ENCODE measurements at places on chromosomes 6 and 20.

DNA sequence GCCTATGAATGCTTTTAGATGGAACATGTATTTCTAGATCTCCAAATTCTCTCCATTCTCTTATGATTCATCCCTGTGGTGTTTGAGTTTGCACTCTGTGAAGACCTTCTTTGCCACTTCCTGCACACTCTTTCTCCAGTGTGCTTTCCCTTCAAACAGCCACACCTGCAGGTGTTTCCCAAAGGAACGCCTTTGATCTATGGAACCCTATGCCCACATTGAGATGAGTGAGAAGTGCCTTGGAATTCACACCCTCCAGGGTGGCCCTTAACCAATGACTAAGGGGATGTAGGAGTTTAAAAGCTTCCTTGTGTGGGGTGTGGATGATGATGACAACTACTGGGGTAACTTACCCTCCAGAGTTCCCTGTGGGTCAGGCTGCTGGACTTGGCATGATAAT, 570.1 kb downstream of the DHX35 start:
- DNase-seq: no peak

GRCh38 chr6:29748391-29749307, 25.4 kb downstream of the HLA-F start:
- DNase-seq: peak; percentile 92

DNA sequence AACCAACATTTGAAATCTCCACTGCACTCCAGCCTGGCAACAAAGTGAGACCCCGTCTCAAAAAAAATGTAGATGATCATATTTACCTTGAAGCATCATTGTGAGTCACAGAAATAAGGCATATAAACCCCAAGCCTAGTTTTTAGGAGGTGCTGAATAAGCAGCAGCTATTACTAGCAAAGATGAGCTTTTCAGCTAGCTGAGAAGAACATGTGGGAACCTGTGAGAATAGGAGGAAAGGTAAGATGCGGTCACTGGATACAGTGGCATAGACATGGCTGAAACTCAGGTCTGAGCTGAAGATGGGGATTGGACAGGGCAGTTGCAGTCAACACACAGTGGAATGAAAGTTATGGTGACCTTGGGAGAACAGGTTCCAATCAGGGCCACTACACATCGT, 284.3 kb upstream of the IRAK1BP1 start:
- no peak for DNase-seq

GRCh38 chr6:85418059-85418458, 31.8 kb upstream of the NT5E start:
- no peak for DNase-seq

GRCh38 chr20:1625083-1625690, 5.4 kb upstream of the SIRPB1 start:
- DNase-seq: no peak

- no peak for DNase-seq
These were observed 89.2 kb upstream of the RNF217 start for GRCh38 chr6:124873066-124873410.

GRCh38 chr6:99501762-99502161, 13.5 kb downstream of the USP45 start:
- no peak for DNase-seq

DNA sequence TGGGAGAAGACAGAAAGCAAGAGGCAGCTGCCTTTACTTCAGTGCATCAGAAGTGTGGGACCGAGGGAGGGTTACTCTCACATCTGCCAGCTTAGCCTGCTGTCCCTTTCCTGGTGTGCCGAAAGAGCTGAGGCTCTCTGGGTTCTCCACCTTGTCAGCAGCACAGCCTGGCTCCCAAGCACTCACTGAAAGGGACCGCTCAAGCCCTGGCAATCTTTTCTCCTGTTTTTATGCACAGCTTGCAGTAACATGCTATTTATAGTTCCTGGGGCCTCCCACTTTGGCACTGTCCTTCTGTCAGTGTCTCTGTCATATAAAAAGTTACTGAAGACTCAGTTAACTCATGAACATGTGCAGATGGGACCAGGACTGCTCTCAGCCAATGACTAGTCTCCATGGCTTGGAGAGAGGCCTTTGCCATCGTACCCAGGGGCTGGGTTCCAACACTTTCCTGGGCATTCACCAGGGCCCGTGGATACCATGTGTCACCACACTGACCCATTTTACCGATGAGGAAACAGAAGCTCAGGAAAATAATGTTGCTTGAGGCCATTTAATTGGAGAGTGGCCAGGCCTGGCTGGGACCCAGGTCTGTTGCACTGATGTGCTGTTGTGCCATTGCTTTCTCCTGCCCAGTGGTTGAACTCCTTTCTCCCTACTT, 46.2 kb downstream of the PANK2 start:
- no peak for DNase-seq

GRCh38 chr20:1937316-1937976, 42.2 kb downstream of the SIRPA start:
- DNase-seq: no peak

DNA sequence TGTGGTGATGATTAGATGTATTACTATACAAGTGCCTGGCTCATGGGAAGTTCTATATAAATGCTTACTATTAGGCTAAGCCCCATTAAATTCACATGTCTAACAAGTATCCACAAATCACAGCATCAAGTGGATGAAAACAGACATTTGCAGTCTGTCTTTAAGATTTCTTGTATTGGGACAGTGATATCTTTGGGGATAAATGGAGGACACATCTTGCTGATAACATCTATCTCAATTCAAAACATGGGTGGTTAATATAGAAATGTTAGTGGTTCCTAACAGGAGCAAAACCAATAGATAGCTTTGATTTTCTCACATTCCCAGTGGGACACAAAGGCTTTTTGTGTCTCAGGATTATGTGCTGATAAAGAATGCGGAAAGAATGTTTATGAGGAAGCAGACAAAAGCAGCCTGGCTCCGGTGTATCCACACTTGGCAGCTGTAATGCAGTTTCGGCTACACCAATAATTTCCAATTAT, 29.3 kb downstream of the PTPRK start:
- peak; percentile 70 for DNase-seq

DNA sequence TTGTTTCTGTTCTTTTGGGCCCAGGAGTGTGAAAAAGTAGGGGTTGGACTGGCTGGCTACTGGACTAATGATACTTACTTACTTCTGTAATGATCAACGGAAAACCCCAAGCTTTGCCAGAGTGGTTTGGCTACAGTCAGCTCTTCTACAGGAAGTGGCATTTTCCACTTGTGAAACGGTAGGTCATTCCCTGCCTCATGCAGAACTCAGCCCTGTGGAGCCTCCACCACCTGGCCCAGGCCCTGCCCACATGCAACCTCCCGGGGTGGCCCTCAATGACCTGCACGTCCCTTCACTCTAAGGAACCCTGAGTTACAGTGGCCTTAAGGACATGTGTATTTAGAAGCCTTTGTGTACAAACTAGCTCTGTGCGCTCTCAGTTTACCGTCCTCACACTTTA, 140.4 kb downstream of the DTNBP1 start:
- DNase-seq: no peak

GRCh38 chr20:47453167-47453782, 48.4 kb upstream of the NCOA3 start:
- DNase-seq: peak; percentile 35

DNA sequence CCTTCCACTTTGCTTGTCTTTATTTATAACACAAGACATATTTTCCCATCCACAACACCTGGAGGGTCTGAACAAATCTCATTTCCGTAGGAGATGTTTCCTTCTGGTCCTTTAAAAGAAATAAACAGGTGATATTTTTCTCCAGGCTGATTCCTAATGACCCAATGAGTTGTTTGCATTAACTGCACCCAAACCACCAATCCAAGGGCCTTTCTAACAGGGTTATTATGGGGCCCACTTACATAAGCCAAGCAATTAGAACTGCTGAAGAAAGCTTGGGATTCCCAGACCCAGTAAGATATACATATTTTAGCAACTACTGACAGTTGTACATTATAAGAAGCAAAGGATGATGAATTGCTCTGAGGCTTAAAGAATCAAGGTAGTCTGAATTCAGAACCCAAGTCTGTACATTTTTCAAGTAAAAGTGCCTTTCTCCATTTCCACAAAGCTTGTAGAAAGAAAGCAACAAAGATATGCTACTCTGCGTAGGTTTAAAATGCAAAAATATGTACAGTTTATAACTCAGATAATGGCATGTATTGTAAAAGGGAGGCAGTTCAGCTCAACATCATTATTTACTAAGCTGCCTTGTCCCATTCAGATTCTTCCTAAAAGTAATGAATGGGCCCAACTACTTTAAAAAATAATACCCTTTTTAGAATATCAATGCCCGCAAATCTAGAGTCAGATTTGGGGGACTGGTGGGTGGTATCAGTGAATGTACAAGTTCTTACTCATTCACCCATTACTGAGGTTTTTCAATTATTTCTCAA, 120.0 kb downstream of the DST start:
- DNase-seq: no peak

- DNase-seq: no peak
These were observed 94.7 kb upstream of the ZNF322 start for GRCh38 chr6:26754212-26754611.

- no peak for DNase-seq
These were observed 10.5 kb upstream of the TOP1 start for GRCh38 chr20:41018153-41018552.

- no peak for DNase-seq
These were observed 16.5 kb upstream of the BHLHE23 start for GRCh38 chr20:63023071-63023935.

DNA sequence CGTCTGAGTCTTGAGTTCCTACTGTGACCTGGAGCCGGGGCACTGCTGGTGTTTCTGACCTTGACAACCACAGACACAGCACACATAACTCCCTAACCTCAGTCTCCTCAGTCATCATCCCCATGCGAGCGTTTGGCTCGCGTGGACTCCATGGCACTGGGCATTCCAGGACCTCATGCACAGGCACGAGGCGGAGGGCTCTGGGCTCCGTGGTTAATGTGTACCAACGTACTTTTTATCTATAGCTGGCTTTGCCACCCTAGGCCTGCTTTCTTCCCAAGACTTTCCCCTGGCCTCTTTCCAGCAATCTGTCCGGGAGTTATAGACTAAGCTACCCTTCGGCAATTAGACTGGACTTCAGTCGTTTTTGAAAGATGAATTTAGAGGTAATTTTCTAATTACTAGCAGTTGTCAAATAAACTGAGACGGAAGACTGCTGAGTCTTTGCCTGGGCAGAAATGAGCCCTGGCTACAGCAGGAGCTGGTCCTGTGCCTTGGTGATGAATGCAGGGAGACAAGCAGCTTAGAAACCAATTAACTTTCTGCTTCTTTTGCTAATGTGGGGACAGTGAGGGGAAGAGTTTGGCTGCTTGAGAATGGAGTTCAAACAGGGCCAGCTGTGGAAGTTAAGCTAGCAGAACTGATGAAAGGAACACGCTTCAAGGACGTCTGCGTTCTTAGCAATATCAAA, 16.1 kb upstream of the CTCFL start:
- no peak for DNase-seq

- no peak for DNase-seq
These were observed 531.3 kb downstream of the QKI start for GRCh38 chr6:163945808-163946207.

DNA sequence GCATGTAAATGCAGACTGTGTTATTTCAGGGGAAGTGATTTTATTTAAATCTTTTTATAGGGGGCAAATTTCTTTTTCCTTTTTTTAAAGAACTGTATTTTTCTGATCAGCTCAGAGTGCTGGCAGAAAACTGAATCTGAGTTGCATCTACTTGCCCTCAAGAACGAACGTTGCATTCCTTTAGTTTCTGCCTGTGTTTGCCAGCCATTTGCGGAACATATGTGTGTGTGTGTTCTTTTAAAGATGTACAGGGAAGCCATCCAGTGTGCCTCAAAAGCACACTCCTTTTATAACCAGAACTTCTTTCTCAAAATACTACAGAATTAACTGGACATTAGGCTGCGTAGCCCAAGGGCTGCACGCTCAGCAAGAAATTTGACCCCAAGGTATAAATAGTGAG, 25.8 kb upstream of the INSM1 start:
- no peak for DNase-seq

DNA sequence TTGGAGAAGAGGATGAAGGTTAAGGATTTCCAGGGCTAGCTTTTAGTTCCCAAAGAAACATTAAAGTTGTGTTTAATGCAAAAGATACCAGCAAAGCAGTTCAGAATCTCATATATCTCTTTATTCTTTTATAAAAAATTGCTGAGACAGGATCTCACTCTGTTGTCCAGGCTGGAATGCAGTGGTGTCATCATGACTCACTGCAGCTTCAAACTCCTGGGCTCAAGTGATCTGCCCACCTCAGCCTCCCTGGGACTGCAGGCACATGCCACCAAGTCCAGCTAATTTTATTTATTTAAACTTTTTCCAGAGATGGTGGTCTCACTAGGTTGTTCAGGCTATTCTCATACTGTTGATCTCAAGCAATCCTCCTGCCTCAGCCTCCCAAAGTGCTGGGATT, 41.1 kb upstream of the CAP2 start:
- DNase-seq: no peak

DNA sequence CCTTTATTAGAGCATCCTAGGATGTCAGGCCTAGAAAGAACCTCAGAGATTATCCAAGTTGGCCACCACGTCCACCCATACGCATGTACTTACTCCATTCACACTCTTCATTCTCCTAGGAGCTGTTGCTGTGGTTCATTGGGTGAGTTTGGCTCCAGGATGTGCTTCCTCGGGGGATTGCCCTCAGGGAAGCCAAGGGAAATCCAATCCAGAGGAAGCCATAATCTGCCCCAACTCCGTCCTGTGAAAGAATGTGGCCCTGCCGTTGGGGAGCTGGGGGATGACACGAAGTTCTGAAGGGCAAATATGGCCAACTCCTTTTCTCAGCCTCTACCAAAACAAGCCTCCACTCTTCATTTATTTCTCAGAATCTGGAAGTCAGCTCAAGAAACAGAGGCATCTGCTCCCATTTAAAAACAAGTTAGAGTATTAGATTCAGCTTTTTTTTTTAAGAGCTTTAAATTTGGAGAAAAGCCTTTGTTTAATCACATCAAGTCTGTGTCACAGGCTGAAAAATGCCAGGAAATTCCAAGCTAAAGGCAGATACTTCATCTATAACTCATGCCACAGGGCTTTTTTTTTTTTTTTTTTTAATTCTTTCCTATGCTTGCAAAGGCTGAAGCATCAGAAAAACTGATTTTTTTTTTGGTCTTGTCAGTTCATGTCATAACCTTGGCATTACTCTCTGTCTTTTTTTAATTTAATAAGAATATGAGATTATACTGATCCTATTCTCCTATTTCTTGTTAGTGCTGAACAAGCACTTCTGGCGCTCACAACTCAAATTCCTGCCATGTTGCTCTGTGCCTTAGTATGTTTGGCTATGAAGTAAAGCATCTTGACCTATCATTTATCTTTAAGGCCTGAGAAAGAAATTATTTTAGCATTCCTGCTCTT, 480.9 kb upstream of the MARCKS start:
- DNase-seq: no peak

- DNase-seq: no peak
These were observed 53.0 kb upstream of the TCF21 start for GRCh38 chr6:133835901-133836300.

Measured in LoVo (cell line).